HepG2 (cell line): ENCODE measurements at places on chromosomes 16 and 17. TPM values are rescaled to one million over a fixed set of nuclear protein-coding genes. Genes with fewer than 3 reads are reported as not detected.

The MYH13 gene
- not detected in 2 replicates for total RNA-seq

The RUNDC3A gene
- not detected in 2 replicates for total RNA-seq

The MYL4 gene
- not detected in 2 replicates for total RNA-seq

The SMTNL2 gene
- 5.1 and 5.8 TPM in 2 replicates for total RNA-seq

The FBXW10 gene
- total RNA-seq, result 0.04 TPM in 1 of 2 replicates, not detected in the other
